ENCODE measurements at places on chromosomes 3 and 15.
A peak's percentile ranks its signal among the peaks of the same experiment; 100 is the strongest.

DNA sequence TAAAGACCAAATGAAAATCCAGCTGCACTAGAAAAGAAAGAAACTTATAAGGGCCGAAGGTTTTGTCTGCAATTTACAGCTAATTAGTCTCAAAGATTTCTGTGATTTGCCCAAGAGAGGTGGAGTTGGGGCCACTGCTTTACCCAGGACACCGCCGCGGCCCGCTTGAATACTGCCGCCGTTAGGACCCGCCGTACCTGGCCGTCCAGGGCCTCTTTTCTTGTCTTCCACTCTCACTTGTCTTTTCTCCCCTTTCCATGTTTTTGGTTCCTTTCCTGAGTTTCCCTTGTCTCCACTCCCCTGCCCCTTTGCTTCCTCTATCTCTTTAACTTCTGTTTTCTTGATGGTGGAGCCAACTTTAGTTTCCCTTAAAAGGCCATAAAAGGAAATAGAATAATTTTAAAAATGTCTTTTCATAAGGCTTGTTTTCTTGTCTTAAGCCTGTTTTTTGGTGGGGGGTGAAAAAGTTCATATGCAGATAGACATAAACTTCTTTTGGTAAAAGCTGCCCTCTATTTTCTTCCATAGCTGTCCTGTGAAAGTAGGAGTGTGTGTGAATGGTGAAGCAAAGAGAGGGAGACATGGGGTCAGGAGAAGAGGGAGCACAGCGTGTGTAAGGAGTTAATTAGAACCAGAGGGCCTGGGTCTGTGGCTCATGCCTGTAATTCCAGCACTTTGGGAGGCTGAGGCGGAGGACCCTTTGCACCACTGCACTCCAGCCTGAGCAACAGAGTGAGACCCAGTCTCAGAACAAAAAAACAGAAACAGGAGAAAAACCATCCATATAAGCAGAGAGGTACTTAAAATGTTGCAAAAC, 16.0 kb upstream of the CCNL1 start:
- DNase-seq: peak; percentile 9

- DNase-seq: peak; percentile 89
Observed at GRCh38 chr3:152266221-152266995, 2.3 kb upstream of the MBNL1 start.

- DNase-seq: no peak
Observed at GRCh38 chr3:157280786-157281185, 120.8 kb upstream of the CCNL1 start.

GRCh38 chr3:11434017-11434526, 161.9 kb downstream of the ATG7 start:
- DNase-seq: peak; percentile 66

GRCh38 chr3:71491154-71491752, 92.3 kb downstream of the FOXP1 start:
- DNase-seq: no peak

DNA sequence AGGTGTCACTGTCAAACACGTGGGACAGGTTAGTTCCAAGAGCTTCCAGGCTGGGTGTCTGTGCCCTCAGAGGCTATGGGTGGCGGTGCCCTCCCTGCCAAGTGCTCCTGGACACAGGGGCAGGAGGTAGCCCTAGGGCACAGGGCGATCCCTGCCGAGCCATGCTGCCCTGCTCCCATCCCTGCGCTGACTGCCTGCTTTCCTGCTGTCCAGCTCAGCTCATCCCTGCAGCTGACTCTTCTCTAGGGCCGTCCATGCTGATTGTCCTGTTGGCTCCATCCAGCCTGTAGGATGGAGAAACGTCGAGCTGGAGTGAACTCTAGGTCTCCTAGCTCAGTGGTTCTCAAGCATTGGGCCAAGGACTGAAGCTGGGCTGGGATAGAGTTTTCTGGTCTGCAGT, 3.7 kb downstream of the PDIA5 start:
- DNase-seq: no peak

GRCh38 chr3:128426128-128426921, 40.4 kb downstream of the DNAJB8 start:
- DNase-seq: no peak

DNA sequence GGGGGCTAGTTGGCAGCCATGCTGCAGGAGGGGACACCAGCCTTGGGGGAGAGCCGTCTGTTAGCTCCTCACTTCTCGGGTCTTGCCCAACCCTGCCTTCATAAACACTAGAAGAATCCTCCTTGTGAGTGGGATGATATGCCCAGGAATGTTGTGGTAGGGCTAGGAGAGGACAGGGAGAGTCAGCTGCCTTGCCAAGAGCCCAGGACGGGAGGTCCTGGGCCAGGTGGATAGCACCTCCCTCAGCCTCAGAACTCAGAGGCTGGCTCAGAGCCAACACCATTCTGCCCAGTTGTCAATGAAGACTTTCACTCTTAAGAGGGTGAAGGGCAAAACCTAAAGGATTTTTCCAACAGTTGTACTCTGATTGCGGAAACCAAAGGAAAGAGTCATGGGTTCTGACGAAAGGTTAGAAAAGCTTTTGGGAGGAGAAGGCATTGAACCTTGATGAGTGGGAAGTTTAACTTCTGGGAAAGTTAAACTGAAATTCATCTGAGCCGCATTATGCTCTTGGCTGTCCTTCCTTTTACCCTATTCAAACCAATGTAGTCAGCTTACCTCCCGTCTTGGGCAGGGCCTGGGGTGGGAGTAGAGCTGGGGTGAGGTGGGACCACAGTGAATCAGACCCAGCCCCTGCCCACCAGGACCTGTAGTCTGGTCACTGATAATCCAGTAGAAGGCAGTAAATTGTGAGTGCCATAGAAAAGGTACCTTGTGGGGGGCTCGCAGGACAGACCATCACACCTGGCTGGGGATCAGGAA, 81.9 kb downstream of the FAM43A start:
- DNase-seq: no peak

DNA sequence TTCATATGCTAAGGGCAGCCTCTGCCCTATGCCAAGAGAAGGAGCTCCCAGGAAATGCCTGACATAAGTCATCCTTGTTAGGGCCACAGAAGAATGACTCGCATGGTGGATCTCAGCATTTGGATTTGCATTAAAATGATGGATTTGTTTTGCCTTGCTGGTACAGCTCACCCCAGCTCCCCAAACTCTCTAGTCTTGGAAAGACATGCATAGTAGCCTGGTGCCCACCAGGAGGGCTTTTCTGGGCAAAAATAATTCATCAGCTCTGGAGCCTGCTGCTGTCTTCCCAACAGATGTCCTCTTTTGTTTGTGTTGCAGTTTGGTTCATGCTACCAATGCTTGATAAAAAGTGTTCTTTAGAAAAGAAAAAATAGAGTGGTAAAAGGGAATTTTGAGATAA, 833.0 kb downstream of the AGBL1 start:
- no peak for DNase-seq

- DNase-seq: no peak
Observed at GRCh38 chr3:197874653-197875052, 75.3 kb upstream of the RPL35A start.

GRCh38 chr3:143016321-143016972, 15.1 kb downstream of the U2SURP start:
- DNase-seq: no peak

- DNase-seq: no peak
Observed at GRCh38 chr3:57673156-57673555, 19.7 kb downstream of the DENND6A start.

DNA sequence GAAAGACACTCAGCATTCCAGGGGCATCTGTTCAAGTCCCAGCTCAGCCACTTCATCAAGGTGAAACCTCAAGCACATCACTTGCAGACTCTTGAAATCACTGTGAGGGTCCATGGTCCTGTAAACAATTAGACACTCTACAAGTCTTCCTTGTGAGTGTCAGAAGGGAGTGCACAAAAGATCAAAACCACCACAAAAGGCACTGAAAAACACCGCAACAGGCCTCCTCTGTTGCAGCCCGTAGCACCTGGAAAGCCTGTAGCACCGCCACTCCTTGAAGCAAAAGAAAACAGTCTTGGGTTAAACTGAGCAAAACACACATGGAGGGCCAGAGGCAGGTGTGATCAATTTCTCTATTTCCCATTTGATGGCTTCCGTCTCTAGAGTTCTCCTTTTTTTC, 63.8 kb upstream of the SNRK start:
- no peak for DNase-seq

DNA sequence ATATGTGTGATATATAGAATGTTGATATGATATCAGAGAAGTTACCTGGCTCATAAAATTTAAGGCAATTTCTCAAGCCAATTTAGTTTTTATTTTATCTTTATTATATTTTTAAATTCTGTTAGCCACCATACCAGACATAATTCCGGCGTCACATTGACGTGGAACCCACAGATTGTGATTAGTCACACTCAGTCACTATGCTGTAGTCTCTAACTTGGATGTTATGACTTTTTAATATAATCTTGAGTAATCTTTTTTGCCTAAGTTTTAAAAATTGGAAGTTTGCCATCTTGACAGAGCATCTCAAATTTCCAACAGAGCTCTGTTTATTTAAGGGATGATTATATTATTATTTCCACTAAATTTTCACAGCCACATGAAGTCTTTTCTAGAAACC, 9.7 kb upstream of the DCLK3 start:
- peak; percentile 74 for DNase-seq

GRCh38 chr3:152452318-152452717, 183.6 kb downstream of the MBNL1 start:
- peak; percentile 59 for DNase-seq

DNA sequence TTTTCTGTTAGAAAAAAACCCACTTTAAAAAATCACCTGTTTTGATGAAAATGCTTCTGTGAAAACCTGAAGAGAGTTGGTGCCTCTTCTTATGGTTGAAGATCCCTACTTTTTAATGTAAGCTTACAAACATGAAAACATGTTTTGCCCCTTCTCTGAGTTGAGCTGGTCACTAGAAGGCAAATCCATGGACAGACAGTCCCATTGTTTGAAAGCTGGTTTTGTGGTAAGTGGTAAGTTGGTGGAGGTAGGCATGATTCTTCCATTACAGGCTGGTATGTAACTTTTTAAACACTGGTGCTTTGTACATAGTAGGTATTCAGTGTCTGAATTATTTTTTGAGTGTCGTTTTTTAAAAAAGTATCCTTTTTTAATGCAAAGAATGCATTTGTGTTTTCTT, 6.1 kb downstream of the ABHD5 start:
- no peak for DNase-seq
